ENCODE measurements at places on chromosomes 2 and 18.

- DNase-seq = no peak
Observed at GRCh38 chr2:113133704-113134598, 6.6 kb downstream of the IL1RN start.

DNA sequence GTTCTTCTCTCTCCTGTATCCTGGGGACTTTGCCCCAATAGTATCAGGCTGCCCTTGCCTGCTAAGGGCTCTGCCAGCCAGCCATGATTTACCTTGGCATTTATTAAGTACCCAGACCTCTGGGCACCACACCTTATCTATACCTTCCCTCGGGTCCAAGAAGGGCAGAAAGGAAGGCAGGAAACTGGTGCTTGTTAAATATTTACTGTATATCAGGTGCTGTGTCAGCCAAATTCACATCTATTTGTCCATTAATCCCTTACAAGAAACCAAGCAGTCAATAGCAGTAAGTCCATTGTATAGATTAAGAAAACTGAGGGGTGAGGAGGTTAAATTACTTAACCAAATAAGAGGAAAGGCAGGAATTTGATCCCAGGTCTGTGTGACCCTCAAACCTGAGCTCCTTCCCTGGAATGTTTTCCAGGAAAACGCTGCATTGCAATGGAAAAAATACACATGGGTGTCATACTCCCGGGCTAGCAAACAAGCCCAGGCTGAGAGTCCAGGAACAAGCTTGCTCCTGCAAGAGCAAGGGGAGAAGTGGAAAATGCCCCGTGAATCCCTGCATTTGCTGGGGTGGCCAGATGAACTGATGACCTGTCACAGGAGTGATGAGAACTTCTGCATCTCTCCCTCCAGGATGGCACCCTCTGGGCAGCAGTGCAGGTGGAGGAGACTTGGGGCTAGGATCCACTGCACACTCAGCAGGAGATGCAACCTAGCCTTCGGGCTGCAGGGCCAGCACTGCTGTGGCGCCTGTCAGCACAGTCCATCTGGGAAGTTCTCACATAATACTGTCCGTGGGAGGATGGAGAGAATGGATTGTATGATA lies 30.4 kb downstream of the CIB4 start:
- no peak for DNase-seq

DNA sequence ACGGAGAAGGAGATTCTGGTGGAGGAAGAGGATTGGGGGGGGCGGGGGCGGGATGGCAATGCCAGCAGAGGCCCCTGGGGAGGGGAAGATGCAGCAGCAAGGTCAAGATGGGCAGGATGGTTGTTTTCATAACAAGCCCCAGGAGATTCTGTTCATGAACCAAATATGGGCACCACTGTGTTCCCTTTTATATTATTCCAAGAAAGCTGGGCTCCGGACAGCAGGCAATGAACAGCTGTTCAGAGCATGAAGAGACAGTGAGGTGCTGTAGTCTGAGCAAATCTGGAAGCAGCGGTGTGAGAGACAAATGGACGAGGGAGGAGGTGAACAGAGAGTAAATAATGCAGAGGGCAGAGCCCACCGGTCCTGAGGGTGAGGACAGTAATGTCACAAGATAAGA lies 20.0 kb downstream of the UXS1 start:
- DNase-seq = no peak

GRCh38 chr2:66569321-66569851 lies 134.5 kb downstream of the MEIS1 start:
- peak; percentile 73 for DNase-seq

GRCh38 chr2:238720232-238720672 lies 127.6 kb upstream of the TWIST2 start:
- DNase-seq = no peak

GRCh38 chr18:572091-572830 lies 7.9 kb upstream of the CETN1 start:
- DNase-seq = no peak

- DNase-seq = no peak
Observed at GRCh38 chr18:33744032-33744697, 166.1 kb downstream of the ASXL3 start.

DNA sequence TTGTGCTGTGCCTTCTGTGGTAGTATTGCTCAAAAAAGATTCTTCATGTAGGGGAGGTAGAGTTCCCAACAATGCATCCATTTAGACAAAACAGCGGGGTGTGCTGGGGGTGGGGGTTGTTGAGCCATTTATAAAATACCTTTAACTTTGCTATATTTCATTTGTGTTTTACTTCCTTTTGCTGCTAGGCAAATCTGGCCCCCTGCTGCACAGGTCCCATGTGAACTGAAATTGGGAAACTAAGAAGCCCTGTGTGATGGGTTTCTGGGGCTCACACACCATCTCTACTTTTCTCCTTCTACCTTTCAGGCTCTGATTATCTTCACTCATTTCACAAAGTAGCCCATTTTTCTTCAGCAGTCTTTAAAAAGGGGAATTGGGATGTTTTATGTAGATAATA lies 52.7 kb upstream of the ITGA4 start:
- no peak for DNase-seq

DNA sequence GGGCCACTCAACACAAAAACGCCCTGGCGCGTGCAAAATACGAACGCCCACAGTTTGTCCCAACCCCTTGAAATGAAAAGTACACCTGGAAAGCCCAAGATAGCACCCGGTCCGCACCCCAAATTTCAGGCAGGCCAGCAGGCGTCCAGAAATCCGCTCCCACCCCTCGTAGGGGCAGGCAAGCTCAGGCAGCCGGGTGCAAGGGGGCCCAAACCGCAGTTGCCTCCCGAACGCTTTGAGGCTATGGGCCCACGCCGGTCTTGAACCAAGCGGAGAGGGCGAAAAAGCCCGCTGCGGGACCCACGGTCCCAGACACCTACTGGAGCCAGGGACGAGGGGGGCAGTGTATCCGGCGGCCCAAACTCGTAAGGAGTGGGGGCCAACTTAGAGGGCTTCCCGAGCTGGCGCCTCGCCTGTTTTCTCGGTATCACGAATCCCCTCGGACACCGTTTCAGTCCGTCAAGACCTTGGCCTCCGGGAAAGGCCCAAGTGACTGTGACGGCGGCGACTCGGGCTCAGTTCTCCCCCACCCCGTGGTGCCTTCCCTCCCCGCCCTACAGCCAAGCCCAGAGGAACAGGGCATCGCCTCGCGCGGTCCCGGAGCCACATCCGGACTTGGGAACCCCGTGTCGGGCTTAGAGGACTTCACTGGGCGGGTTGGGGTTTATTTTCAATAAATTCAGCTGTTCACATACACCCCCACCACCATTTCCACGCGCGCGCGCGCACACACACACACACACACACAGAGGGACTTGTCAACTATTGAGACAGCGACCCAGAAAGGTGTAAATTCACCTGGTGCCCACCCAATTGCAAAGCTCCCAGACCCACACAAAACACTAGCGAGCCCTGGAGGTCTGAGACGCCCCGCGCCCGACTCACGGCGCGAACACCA lies 6.2 kb upstream of the SATB2 start:
- DNase-seq = no peak

GRCh38 chr2:48709096-48710034 lies 46.2 kb downstream of the LHCGR start:
- DNase-seq = no peak

DNA sequence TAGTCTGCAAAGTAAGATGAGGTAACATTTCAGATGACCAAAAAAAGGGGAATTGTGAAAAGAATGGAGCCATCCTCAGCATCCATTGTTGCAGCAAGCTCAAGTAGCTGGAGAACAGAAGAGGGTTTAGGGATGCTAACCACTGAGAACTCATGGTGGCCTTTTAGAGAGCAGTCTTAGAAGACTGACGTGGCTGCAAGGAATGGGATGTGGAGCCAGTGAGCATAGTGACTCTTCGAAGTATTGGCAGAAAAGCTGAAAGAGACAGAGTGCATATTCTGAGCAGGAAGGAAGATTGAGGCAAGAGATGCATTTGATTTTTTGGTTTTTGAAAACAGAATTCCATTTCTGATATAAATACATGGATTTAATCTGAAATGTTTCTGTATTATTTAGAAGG lies 151.2 kb downstream of the UBE2E3 start:
- DNase-seq = no peak

DNA sequence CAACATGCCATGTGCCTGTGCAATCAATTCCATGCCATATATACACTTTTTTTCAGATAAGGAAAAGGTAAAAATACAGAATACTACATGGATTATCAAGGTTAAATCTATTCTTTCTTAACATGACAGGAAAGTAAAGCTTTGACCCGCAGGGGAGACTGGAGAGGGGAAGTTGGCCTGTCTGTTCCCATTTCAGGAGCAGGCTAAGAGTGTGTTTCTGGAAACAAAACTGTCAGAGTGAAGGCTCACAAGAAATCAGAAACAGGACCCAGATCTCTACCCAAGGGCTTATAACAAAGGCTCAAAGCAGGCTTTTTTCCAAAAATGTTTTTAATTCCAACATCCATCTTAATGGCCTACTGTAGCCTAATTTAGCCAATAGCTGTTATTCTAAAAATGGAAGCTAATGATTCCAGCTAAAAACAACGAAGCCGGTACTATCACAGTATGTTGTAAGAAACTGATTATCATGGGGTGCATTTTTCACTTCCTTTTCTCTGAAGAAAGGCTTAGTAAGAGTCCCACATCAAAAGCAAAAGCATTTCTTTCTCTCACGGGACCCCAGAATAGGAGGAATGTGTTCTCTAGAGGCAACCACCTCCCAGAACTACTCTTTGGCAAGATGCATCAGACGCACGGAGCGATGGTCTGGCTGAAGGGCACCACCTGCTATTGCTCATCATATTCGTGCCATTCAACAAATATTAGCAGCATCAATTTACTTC lies 41.4 kb downstream of the FECH start:
- DNase-seq = no peak

GRCh38 chr2:42713920-42714319 lies 50.0 kb downstream of the OXER1 start:
- DNase-seq = no peak

GRCh38 chr2:7034303-7034702 lies 117.1 kb downstream of the RNF144A start:
- DNase-seq = no peak

GRCh38 chr18:23580677-23581367 lies 5.5 kb downstream of the NPC1 start:
- no peak for DNase-seq

GRCh38 chr2:41966920-41967319 lies 80.9 kb upstream of the PKDCC start:
- DNase-seq = no peak

GRCh38 chr2:1295740-1296139 lies 117.5 kb upstream of the TPO start:
- no peak for DNase-seq

DNA sequence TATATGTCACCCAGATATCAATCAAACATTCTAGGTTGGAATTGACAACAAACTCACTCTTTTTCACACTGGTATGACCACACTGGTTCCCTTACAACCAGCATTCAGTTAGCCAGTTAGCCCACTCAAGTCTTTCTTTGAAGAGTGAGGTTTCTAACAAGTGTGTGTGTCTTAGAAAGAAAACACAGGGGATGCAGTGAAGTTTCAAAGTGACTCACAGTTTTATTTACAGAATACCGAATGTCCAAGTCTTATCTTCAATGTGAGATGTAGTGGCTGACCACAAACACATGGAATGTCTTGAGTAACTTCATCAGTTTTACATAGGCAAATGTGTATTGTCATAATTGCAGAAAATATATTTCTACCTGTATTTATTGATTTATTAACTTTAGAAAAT lies 274.7 kb upstream of the HNMT start:
- no peak for DNase-seq

DNA sequence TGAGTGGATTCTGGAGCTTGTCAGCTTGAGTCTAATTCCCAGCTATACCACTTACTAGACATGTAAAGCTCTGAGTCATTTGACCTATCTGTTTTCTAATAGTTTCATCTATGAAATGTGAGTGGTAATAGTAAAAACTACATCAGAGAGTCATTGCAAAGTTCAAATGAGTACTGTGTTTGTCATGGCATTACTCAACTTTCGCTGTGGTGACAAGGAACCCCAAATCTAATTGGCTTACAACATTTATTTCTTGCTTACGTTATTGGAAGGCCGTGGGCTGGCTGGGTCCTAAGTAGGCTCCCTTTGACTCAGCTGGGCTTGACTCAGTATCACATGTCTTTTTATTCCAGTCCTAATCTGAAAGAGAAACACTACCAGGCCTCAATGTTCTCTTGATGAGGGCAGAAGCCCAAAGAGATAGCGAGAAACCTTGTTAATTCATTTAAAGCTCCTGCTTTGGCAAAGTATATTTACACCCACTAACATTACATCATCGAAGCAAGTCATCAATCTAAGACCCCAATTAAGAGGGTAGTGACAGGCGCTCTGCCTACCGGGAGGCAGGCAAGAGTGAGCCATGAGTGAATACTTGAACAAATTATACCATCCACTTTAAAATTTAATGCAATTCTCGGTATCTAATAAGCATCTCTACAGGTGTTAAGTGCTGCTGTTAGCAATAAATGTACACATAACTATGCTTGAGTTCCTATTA lies 431.8 kb upstream of the SPHKAP start:
- DNase-seq = peak; percentile 67

DNA sequence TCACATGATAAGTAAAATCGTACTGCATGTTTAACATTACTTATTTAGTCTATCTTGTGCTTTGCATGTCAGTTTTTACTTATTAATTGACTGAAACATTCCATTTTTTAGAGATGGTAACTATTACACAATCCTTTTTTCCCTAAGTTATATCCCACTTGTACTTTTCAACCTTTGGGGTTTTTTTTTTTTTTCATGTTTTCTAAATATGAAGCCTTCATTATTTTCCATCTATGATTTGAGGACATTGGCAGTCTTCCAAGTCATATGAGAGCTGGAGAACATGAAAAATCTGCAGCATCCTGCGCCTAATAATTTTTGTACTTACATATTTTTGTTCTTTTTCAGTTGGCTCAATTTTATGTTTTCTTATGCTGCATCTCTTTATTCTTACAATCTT lies 113.9 kb downstream of the MYO1B start:
- no peak for DNase-seq

DNA sequence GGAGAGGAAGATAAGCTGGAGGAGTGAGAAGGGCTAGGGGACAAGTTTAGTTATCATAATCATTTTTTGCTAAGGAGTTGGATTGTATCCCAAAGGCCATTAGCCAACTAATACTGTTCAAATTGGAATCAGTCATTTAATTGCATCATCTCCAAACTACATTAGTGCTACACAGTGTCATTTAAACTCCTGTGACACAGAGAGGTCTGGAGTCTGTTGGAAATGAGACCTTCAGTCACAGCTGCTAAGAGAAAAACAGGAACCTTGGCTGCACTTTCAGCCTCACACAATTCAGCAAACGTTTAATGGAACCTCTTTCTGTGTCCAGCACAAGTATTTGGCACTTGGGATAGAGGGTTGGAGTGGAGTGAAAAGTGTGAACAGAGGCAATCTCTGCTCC lies 175.5 kb upstream of the MGAT5 start:
- no peak for DNase-seq

GRCh38 chr2:100733391-100734187 lies 86.3 kb upstream of the NPAS2 start:
- peak; percentile 54 for DNase-seq

GRCh38 chr2:179876266-179876665 lies 14.9 kb upstream of the ZNF385B start:
- no peak for DNase-seq

Measured in fibroblast of skin of left quadriceps (primary cell).